Femur (tissue), 1 donor: ENCODE measurements at places on chromosomes 2 and 18.

- DNase-seq: peak; percentile 61
Measured at GRCh38 chr18:49845629-49846360, 32.5 kb upstream of the ACAA2 start.

- DNase-seq: no peak
Measured at GRCh38 chr2:238488347-238488826, 61.7 kb downstream of the ASB1 start.

GRCh38 chr2:209114588-209115240, 309.1 kb upstream of the MAP2 start:
- DNase-seq: no peak

DNA sequence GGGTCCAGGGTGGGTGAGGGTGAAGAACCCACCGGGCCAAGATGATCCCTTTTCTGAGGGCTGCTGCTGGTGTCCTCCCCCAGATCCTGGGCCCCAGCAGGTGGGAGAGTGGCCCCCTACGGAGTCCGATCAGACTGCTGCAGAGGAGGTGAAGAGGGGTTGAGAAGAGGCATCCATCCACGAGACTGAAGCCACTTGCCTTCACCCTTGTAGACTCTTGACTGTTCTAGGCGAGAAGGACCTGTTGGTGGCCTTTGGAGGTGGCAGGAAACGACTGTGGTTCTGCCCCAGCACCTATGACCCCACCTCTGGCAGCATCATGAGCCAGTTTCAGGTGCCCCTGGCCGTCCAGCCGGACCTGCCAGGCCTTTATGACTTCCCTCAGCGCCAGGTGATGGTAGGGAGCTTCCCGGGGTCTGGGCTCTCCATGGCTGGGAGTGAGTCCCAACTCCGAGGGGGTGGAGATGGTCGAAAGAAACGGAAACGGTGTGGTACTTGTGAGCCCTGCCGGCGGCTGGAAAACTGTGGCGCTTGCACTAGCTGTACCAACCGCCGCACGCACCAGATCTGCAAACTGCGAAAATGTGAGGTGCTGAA, 1.5 kb downstream of the TET3 start:
- DNase-seq: no peak

GRCh38 chr2:66771359-66771976, 336.5 kb downstream of the MEIS1 start:
- no peak for DNase-seq

DNA sequence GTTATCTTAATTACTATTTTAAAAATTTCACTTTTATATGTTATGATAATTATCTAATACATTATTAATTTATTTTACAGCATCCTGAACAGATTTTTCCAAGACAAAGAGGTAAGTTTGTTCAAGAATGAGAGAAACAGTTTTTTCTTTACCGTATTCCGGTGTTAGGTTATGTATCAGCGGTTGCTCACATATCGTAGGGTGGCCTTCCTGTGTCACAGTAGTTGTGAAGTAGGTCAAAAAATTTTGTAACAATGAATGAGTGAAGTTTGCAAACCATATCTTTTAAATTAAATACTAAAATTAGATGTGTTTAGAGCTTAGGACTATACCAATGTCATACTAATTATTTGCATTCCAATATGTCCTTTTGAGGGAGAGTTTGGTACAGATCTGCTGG, 33.5 kb downstream of the MRPS9 start:
- no peak for DNase-seq

GRCh38 chr18:66316701-66317100, 287.2 kb downstream of the CDH19 start:
- no peak for DNase-seq

- DNase-seq: no peak
Measured at GRCh38 chr18:80104364-80104779, 4.7 kb upstream of the ADNP2 start.

GRCh38 chr18:66103550-66103949, 352.7 kb downstream of the CDH7 start:
- DNase-seq: no peak

DNA sequence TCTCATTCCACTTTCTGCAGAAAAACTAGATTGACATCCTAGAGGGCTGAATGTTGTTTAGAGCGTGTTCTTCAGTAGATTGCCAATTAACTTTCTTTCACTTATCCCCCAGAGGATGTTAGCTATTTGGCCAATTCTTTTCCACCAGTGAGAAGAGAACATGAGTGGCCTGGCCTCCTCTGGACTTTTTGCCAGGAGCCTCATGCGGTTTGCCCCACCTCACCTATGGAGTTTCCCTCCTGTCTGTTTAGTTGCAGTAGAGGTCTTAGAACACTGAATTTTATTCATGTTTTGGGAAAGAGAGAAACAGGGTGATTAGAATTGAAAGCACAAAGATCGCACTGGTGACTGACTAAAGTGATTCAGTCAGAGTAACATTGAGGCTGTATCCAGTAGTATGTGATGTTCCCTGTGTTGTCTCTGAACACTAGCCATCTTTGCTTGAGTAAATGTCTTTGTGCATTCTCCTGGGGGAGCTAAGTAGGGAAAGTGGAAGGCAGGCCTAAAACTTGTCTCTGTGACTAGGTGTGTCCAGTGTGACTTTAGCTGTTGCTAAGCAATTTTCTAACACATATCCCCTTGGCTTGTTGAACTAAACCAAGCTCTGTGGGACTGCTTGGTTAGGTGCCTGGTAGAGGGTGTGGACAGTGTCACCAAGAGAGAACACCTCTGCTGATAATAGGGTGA, 34.0 kb downstream of the UGP2 start:
- DNase-seq: peak; percentile 32

- DNase-seq: no peak
Measured at GRCh38 chr2:99275882-99276281, 20.4 kb upstream of the LYG2 start.

- DNase-seq: no peak
Measured at GRCh38 chr2:35931626-35932025, 424.0 kb upstream of the CRIM1 start.

DNA sequence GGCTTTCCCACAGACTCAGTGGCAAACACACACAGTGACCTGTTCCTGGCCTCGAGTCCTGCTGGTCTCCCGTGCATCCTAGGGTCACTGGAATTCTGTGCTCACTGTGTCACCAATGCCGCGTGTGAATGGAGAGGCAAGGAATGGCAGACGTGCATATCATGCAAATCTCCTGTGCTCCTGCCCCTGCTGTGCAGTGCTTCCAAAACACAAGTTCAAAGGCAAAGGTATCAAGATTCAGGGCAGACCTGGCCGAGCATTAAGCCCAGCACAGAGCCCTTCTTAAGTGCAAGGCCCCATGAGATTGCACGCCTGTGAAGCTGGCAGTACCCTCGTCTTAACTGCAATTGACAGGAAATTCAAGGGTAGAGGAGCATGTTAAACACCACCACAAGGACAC, 129.1 kb downstream of the NDUFA10 start:
- no peak for DNase-seq

DNA sequence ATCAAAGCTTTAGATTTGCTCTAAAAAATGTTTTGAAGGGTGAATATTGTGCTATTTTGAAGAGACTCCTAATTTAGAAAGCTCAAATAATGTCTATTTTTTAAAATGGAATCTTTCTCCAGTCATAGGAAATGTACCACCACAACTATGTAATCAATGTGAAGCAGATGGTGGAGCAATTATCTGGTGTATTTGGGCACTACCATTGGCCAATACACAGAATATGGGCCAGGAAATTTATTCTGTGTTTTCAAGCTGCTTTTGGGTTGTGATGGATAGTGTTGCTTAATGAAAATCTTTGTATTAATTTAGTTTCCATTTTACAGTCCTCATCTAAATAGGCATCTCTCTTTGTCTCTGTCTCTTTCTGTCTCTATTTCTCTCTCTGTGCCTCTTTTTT, 17.1 kb upstream of the VWC2L start:
- DNase-seq: no peak

DNA sequence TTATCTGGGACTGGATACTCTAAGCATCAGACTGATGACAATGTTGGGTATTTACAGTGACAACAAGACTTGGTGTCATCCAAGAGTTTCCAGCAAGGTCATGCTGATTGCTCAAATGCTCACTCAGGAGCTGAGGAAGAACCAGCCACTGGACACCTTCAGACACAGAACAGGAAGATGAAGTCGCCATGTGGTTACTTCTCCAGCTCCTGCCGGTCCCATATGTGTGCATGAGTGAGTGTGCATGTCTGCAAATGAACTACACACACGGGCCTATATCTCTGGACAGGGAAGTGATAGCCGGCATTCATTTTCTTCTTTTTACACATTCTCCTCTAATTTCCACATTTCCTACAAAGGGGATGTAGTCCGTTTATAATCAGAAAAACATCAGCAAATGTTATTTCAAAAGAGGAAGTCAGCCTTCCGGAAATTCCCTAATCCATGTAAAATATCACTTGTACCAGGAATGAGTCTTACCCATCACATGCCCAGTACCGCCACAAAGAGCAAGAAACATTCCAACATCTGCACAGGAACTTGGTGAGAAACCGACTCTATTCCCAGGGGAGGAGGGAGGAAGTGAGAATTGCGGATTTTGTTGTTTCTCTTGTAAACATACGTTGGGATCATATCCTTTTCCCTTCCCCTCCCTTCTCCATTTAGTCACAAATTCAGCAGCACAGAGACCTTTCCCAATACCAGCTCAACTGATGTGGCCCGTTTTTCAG, 10.8 kb downstream of the RFX8 start:
- peak; percentile 40 for DNase-seq

- DNase-seq: no peak
Measured at GRCh38 chr18:50689578-50689977, 129.7 kb downstream of the MAPK4 start.

DNA sequence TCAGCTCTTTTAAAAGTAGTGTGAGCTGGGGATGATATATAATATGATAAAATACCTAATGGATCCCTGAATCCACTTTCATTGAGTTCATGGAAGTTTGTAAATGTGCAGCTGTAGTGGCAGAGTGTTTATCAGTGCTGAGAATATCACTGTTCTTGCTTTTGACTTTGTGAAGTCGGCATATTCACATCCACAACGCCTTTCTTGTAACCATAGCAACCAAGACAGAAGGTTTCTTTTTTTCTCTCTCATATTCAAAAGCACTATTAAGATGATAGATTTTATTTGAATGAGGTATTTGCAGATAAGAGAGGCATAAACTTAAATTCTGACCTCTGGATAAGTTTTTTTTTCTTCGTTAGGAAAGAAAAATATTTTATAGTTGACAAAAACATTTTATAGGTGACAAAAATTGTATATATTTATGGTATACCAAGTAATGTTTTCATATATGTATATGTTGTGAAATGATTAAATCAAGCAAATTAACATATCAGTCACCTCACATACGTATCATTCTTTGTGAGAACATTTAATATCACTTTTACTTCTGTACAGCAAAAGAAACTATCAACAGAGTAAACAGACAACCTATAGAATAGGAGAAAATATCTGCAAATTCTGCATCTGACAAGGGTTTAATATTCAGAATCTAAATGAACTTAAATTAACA, 130.0 kb downstream of the PLCL1 start:
- DNase-seq: no peak

GRCh38 chr2:56510610-56511009, 326.8 kb downstream of the CCDC85A start:
- DNase-seq: no peak

- DNase-seq: no peak
Measured at GRCh38 chr2:128784626-128785306, 466.1 kb upstream of the HS6ST1 start.

DNA sequence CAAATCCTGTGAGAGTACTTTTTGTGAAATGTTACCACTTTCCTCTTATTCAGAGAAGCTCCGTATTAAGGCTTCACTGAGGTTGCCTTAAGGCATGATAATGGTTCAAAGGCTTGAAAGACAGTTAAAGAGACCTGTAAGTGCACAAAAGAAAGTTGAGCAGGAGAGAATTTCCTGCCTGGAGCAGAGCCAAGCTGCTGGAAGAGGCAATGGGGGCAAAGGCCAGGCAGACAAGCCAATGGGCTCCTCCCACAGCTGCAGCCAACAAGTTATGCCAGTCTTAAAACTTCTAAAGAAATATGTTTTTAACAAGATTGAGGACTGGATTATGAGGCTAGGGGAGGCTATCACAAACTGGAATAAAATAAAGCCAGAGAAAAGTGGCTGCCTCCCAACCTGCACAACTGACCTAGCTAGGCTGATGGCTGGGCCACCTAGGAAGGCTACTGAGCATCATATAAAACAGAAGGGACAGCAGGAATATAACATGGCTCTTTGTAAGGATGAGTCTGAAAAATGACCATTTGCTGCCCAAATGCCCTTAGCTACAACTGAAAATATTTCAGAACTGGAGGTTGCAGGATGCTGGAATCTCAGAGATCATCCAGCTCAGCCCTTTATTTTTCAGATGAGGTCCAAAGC, 2.1 kb downstream of the IL1B start:
- DNase-seq: no peak

- DNase-seq: no peak
Measured at GRCh38 chr18:59898609-59899297, 1.0 kb upstream of the PMAIP1 start.

DNA sequence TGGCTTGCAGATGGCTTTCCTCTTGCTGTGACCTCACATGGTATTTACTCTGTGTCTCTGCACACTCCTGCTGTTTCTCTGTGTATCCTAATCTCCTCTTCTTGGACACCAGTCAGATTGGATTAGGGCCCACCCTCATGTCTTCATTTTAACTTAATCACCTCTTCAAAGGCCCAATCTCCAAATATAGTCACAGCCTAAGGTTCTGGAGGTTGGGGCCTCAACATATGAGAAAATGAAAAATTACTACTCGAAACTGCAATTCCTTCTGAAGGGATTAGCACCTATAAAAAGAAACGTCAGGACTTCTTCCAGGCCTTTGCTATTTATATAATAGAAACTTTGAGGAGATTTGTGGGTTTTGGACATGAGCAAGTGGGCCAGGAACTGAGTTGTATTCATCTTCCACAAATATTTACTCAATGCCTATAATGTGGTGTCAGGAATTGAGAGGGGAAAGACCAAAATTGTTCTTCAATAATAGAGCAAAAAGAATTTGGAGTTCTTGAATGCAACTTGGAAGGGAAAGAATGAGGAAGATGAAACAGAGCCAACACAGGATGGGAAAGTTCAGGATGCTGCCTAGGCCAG, 270.0 kb upstream of the FN1 start:
- no peak for DNase-seq

DNA sequence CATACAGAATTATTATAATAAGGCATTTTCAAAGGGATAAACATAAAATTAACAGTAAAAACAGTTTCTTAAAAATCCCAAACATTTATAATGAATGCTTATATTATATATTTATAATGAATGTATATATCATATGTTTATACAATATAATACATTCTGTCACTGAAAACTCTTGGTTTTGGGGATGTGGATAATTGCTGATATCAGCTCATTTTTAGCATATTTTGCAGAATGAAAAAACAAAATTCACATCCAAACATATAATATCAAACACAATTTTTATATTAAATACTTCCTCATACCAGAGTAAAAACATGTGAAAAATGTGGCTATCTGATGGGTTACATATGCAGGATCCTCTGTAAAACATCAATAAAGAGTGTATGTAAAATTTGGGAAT, 202.7 kb upstream of the KLHL14 start:
- DNase-seq: no peak
